Aorta (tissue), 5 donors: ENCODE measurements at places on chromosomes 2 and 18.

DNA sequence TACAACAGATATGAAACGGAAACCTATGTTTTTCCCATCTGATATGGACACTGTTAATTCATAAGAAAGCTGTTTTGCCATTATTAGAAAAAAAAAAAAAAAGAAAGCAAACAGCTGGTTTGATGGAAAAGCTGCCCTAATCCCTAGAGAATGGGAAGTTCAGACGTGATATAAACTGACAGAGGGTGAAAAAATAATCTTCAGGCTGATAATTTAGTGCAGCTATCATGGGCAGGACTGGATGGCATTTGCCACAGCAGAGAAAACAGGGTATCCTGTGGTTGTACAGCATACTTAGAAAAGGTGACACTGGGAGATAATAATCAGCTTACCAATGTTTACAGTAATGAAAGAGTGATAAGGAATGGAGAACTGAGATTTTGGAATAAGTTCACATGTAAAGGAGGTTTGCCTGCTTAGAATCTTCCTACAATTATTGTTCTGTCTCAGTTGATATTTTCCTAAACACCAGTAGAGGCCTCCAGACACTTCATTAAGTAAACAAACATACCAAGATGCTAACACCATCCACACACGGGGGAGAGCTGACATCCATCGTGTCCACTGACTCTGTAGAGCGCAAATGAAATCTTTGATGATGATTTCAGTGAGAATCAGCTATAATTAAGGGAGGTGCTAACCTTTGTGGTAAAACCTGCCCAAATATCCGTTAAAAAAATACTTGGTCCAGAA, 211.6 kb upstream of the MMADHC start:
- H3K27ac ChIP-seq: no peak overlapping the region
- no peak for DNase-seq
- H3K27me3 ChIP-seq: no peaks in the 10 kb centered on the region
- H3K36me3 ChIP-seq: no peaks in the 10 kb centered on the region
- no peaks in the 10 kb centered on the region for H3K4me1 ChIP-seq

DNA sequence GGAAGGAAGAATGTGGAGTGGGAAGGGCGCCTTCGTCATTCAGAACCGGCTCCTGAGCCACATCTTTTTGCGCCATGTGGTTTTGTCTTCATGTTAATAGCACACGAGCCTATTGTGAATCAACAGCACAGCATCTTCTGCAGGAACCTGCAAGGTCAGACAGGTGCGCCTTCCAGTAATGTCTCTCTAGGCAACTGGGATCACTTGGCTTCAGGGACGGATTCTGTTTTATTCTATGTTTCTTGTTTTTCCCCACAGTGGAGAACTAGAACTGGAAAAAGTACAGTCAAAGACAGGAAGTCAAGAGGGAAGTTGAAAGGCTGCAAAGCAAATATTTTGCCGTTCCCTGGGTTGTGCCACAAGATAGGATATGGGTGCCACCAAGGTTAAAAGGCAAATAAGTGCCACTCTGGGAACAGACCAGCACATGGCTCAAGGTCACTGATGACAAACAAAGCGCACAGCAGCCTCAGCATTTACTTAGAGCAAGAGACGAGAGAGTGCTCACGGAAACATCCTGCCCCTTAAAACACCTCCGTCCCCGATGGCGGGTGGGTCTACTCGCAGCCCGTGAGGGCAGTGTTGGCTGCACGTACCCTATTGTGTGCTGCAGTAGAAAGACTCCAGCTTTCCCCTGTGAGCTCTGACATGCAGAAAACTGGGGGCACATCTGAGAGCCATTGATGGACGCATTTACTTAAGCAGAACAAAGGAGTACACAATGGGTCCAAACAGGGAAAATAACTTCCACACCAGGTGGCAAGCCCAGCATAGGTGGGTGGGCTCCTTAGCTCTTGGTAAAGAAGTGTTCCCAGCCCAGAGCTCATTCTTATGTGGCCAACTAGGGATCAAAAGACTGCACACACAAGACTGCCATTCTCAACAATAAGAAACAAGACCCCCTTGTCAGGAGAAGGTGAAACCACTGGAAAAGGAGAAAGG, 107.2 kb upstream of the PARD3B start:
- H3K36me3 ChIP-seq: no peaks in the 10 kb centered on the region
- no peak overlapping the region for H3K27ac ChIP-seq
- no peaks in the 10 kb centered on the region for H3K27me3 ChIP-seq
- no peaks in the 10 kb centered on the region for H3K4me1 ChIP-seq
- no peak for DNase-seq

DNA sequence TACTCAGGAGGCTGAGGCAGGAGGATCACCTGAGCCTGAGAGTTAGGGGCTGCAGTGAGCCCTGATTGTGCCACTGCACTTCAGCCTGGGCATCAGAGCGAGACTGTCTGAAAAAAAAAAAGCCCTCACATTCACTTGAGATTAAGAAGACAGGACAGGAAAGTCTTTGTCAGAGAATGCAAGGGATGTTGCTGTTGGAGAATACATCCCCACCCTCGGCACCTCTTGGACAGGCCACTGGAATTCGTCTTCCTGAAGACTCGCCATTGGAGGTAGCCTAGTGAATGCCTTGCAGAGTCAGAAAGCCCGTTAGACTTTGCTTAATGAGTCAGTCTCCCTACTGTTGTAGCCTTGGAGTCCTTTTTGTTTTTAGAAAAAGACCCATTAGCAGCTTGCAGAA, 205.6 kb downstream of the FAM210A start:
- H3K36me3 ChIP-seq: no peaks in the 10 kb centered on the region
- H3K27ac ChIP-seq: no peak overlapping the region
- DNase-seq: no peak

- H3K36me3 ChIP-seq: no peaks in the 10 kb centered on the region
- no peak overlapping the region for H3K4me3 ChIP-seq
- H3K27ac ChIP-seq: no peak overlapping the region
These were observed 422.2 kb downstream of the SETBP1 start for GRCh38 chr18:45102863-45103262.

GRCh38 chr18:63575681-63576080, 11.5 kb upstream of the SERPINB13 start:
- H3K4me3 ChIP-seq: no peak overlapping the region
- H3K4me1 ChIP-seq: no peaks in the 10 kb centered on the region
- DNase-seq: no peak
- no peak overlapping the region for H3K27ac ChIP-seq
- H3K36me3 ChIP-seq: no peaks in the 10 kb centered on the region

DNA sequence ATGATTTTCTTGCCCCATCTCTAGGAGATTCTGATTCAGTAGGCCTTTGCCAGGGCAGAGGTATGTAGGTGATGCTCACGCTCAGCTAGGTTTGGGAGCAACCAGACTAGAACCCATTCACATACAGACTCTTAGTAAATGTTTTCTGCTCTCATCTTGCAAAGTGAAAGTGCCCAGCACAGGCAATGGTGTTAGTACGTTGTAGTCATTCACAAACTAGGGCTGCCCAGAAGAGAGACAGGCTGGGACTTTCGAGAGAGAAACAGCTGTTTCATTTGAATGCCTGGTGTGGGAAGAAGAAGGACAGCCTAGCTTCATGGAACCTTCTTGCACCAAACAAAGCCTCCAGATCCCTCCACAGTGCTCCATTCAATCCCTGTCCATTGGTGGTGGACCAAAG, 19.4 kb downstream of the DDX18 start:
- no peak overlapping the region for H3K27ac ChIP-seq
- H3K36me3 ChIP-seq: peaks cover 7% of the 10 kb centered on the region
- DNase-seq: no peak
- no peaks in the 10 kb centered on the region for H3K4me1 ChIP-seq
- H3K27me3 ChIP-seq: no peaks in the 10 kb centered on the region

GRCh38 chr2:10932345-10933151, 20.8 kb downstream of the KCNF1 start:
- no peaks in the 10 kb centered on the region for H3K27me3 ChIP-seq
- H3K36me3 ChIP-seq: no peaks in the 10 kb centered on the region
- no peaks in the 10 kb centered on the region for H3K4me1 ChIP-seq
- no peak for DNase-seq

- H3K27ac ChIP-seq: no peak overlapping the region
- DNase-seq: no peak
- H3K27me3 ChIP-seq: no peaks in the 10 kb centered on the region
- no peaks in the 10 kb centered on the region for H3K36me3 ChIP-seq
- H3K4me1 ChIP-seq: no peaks in the 10 kb centered on the region
These were observed 588.2 kb downstream of the IRS1 start for GRCh38 chr2:226211439-226211838.

DNA sequence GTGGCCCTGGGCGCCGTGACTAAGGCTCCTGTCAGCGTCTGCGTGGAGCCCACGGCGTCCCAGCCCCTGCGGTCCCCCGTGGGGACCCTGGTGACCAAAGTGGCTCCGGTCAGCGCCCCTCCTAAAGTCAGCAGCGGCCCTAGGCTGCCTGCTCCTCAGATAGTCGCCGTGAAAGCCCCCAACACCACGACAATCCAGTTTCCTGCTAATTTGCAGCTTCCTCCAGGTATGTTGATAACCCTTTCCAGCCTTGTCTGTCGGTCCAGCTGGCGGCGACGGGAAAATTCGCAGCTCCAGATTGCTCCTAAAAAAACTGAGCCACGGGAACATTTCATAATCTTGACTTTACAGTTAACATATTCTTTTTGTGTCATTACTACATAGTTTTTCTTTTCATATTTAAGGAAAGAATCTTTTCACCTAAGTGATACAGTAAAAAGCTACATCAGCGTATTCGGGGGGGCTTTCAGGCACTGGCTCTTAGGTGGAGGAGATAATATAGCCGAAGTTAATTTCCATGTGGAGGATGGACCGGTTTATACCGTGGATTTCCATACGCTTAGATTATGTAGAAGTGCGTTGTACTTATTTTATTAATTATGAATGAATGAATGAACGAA, 916 bp downstream of the TAF4B start:
- peak overlapping the region; percentile 73 for H3K4me3 ChIP-seq
- no peaks in the 10 kb centered on the region for H3K36me3 ChIP-seq
- no peaks in the 10 kb centered on the region for H3K4me1 ChIP-seq

GRCh38 chr2:194301946-194302345, 1355.1 kb upstream of the SLC39A10 start:
- H3K27ac ChIP-seq: no peak overlapping the region
- no peaks in the 10 kb centered on the region for H3K4me1 ChIP-seq
- DNase-seq: no peak
- no peaks in the 10 kb centered on the region for H3K36me3 ChIP-seq
- no peak overlapping the region for H3K4me3 ChIP-seq
- H3K27me3 ChIP-seq: no peaks in the 10 kb centered on the region

- H3K27me3 ChIP-seq: no peaks in the 10 kb centered on the region
- H3K4me1 ChIP-seq: no peaks in the 10 kb centered on the region
- no peak for DNase-seq
- no peak overlapping the region for H3K4me3 ChIP-seq
- no peak overlapping the region for H3K27ac ChIP-seq
- no peaks in the 10 kb centered on the region for H3K36me3 ChIP-seq
These were observed 211.9 kb downstream of the ALPK2 start for GRCh38 chr18:58416704-58417683.

- no peak for DNase-seq
- H3K27me3 ChIP-seq: no peaks in the 10 kb centered on the region
- H3K4me3 ChIP-seq: no peak overlapping the region
These were observed 193.5 kb downstream of the MYO3B start for GRCh38 chr2:170371231-170371998.

GRCh38 chr2:38815936-38816335, 37.9 kb downstream of the GEMIN6 start:
- H3K27me3 ChIP-seq: no peaks in the 10 kb centered on the region
- H3K4me3 ChIP-seq: no peak overlapping the region
- no peaks in the 10 kb centered on the region for H3K4me1 ChIP-seq
- no peak overlapping the region for H3K27ac ChIP-seq
- peaks cover 13% of the 10 kb centered on the region for H3K36me3 ChIP-seq

DNA sequence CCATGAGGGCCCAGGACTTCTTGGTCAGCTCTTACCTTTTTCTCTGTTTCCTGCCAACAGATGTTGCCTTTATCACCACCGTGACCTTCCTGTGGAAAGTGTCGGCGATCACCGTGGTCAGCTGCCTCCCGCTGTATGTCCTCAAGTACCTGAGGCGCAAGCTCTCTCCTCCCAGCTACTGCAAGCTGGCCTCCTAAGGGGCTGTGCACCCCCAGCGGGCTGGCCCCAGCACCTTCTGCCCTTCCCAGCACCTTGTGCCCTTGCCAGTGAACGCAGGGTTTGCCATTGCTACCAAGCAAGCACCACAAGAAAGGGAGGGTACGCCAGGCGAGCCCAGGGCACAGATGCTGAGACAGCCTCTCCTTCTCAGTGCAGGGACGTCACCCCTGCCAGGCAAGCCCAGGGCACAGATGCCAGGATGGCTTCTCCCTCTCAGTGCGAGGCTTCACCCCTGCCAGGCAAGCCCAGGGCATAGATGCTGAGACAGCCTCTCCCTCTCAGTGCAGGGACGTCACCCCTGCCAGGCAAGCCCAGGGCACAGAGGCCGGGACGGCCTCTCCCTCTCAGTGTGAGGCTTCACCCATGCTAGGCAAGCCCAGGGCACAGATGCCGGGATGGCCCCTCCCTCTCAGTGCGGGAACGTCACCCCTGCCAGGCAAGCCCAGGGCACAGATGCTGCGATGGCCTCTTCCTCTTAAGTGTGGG, 18.4 kb upstream of the NFATC1 start:
- no peak overlapping the region for H3K4me3 ChIP-seq
- no peak for DNase-seq
- H3K4me1 ChIP-seq: no peaks in the 10 kb centered on the region
- peaks cover 2% of the 10 kb centered on the region for H3K36me3 ChIP-seq
- no peaks in the 10 kb centered on the region for H3K27me3 ChIP-seq

DNA sequence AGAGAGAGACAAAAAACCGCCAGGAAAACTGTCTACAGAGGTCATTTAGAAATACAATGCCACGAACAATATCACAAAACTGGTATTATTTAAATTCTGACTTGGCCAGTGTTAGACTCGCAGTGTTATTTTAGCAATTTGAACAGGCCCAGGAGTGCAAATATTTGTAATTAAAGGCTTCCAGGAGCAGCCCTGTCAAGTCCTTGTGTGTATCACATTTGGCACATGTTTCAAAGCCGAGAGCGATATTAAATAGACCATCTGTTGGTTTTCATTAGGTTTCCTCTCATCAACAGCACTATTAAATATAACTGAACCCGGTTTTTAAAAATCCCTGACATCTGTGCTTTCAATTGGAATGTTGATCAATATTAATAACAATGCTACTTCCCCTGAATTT, 656.9 kb downstream of the TSN start:
- H3K4me3 ChIP-seq: no peak overlapping the region
- no peaks in the 10 kb centered on the region for H3K27me3 ChIP-seq
- no peak overlapping the region for H3K27ac ChIP-seq
- no peak for DNase-seq
- H3K36me3 ChIP-seq: no peaks in the 10 kb centered on the region

GRCh38 chr2:140718999-140719398, 1411.8 kb downstream of the LRP1B start:
- no peak for DNase-seq
- H3K27me3 ChIP-seq: no peaks in the 10 kb centered on the region
- H3K27ac ChIP-seq: no peak overlapping the region
- H3K4me3 ChIP-seq: no peak overlapping the region
- H3K4me1 ChIP-seq: no peaks in the 10 kb centered on the region

- no peaks in the 10 kb centered on the region for H3K27me3 ChIP-seq
- no peak overlapping the region for H3K4me3 ChIP-seq
- no peak for DNase-seq
These were observed 121.0 kb downstream of the SPOPL start for GRCh38 chr2:138622613-138623012.

GRCh38 chr18:50982802-50983179, 15.0 kb downstream of the ELAC1 start:
- peaks cover 3% of the 10 kb centered on the region for H3K36me3 ChIP-seq
- H3K27ac ChIP-seq: no peak overlapping the region
- no peak overlapping the region for H3K4me3 ChIP-seq
